Naive B cell (primary cell): ENCODE measurements at places on chromosomes 4 and X.

GRCh38 chrX:66638591-66639500 lies at the start of gene EDA2R:
EDA2R (minus strand) TSS chrX:66639078; CDS start chrX:66616020, 23,058 bp downstream.
- DNase-seq: peak; percentile 14

- no peak for DNase-seq
These were observed 22.0 kb downstream of the ARHGAP24 start for GRCh38 chr4:85496933-85497332.

DNA sequence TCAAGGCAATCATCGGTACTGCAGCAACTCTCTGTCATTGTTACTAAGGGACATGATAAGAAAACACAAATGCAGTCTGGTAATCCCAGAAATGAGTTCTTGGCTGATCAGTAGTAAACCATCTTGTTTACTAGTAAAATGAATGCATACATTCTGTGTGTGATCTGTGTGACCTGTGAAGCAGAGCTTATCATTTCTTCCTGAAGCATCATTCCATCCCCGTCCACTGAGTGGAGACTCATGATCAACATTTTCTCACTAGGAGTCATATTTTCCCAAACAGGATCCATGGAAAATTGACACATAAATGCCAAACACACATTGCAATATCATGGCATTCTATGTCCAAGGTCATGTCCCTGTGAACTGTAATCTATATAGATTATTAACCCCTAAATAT lies 226.1 kb downstream of the ANKRD50 start:
- DNase-seq: no peak

GRCh38 chr4:26197018-26197779 lies 123.6 kb upstream of the RBPJ start:
- no peak for DNase-seq

GRCh38 chr4:185542626-185543315 lies 7.5 kb upstream of the PDLIM3 start:
- DNase-seq: no peak

- DNase-seq: no peak
These were observed 78.8 kb upstream of the TMEM150C start for GRCh38 chr4:82640540-82640939.

DNA sequence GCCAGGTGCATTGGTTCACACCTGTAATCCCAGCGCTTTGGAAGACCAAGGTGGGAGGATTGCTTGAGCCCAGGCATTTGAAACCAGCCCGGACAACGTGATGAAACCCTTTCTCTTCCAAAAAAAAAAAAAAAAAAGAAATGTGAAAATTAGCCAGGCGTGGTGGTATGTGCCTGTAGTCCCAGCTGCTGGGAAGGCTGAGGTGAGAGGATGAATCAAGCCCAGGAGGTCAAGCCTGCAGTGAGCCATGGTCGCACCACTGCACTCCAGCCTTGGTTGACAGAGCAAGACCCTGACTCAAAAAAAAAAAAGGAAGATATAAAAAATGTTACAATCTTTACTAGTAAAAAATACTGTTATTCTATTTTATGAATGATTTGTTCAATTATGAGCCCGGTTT lies 5.9 kb downstream of the FAM199X start:
- no peak for DNase-seq

GRCh38 chrX:125295337-125295736 lies 24.3 kb upstream of the TEX13C start:
- no peak for DNase-seq

GRCh38 chrX:12378706-12379105 lies 240.4 kb downstream of the FRMPD4 start:
- no peak for DNase-seq

DNA sequence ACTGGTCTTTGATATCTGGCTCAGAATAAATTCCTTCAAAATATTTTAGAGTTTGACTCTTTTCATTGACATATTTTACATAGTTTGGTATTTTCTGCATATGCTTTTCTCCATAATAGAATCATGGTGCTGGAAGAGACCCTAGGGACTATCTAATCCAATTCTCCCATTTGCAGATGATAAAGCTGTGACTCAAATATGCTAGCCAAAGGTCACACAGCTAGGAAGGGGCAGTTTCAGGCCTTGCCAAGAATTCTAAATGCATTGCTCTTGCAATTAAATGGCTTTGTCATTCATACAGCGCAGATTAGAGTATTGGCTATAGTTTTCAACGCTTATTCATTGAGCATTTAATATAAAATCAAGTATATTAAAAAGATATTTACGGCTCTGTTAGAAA lies 374.1 kb upstream of the RASGEF1B start:
- no peak for DNase-seq

DNA sequence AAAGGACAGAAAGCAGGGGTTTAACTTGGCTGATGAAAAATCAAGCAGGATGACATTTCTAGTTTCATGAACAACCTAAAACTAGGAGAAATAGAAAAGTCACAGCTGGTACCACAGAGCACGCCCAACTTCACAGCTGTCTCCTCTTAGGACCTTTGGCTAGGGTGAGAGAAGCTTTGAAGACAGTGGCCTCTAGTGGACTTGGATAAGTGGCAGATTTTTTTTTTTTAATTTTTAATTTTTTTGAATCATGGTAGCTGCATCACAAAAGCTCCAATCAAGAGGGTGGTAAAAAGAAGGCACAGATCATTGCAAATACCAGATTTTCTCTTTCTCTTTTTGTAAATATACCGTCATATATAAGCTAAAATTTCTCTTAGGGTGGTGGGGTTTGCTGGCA lies 20.2 kb upstream of the MAP3K15 start:
- DNase-seq: no peak

- DNase-seq: no peak
These were observed 300.9 kb upstream of the CPEB2 start for GRCh38 chr4:14701389-14701788.

GRCh38 chrX:88244066-88244465 lies 503.0 kb upstream of the CPXCR1 start:
- no peak for DNase-seq

DNA sequence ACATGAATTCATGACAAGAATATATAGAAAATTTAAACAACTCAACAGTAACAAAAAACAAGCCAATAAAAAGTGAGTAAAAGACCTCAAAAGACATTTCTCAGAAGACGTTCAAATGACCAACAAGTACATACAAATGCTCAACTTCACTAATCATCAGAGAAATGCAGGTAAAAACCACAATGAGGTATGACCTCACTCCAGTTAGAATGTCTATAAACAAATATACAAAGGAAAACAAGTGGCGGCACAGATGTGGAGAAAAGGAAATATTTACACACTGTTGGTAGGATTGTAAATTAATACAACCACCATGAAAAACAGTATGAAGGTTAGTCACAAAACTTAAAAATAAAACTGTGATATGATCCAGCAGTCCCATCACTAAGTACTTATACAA lies 1033.1 kb downstream of the RAPGEF2 start:
- no peak for DNase-seq

DNA sequence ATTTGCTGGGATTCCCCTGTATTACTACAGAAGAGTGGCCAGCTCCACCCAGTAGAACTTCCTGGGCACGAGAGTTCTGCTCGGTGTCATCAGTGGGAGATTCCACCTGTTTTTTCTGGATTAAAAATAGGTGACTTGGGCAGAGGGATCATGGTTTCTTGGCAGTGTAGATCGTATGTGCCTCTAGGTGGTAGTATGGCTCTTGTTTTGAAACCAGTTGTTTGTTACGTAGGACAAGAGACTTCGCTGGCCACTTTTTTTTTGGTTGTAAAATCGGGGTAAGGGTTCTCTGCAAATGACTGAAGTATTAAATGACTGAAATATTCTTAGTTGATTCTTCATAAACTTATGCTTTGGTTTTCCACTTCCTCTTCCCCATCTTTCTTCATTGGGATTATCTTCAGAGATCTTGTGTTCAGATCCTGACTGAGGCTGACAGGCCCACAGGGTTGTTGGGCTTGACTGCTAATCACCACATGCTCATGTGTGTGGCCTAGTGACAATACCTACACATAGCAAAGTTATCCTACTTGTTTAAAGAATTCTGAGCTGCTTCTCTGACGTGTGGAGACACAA lies 43.8 kb upstream of the WDR1 start:
- DNase-seq: no peak

GRCh38 chr4:172011196-172011595 lies 198.0 kb downstream of the GALNTL6 start:
- no peak for DNase-seq

DNA sequence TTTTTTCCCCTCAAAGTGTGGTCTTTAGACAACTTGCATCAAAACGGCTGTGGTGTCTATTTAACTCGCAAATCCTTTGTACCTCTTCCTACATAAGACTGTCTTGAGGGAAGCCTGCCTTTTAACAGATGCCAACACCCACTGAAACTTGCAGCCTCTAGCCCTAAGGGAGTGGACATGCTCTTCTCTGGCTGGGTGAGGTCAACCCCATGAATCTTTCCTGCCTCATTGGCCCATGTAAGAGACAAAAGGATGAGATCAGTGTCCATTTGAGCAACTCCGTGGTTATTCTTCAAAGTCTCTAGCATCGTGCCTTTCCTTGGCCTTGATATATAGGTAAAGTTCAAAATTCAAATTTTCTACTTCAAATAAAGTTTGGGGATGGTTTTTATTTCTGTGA lies 134.7 kb downstream of the SHROOM3 start:
- DNase-seq: no peak

DNA sequence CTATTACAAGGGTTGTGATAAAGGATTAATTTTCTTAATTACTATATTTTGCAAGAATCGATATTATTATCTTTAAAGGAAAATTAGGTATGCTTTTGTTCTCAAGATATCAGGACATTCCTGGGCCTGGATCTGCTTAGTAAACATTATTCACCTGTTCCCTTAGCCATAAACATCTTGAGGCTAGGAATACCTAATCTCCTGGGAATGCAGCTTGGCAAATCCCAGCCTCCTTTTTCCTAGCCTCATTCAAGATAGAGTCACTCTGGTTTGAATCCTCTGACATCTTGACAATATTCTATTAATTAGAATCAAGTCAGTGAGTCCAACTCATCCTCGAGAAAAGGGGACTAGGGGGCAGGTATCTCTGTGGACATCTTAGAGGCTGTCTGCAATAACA lies 327.1 kb downstream of the STIM2 start:
- DNase-seq: no peak

DNA sequence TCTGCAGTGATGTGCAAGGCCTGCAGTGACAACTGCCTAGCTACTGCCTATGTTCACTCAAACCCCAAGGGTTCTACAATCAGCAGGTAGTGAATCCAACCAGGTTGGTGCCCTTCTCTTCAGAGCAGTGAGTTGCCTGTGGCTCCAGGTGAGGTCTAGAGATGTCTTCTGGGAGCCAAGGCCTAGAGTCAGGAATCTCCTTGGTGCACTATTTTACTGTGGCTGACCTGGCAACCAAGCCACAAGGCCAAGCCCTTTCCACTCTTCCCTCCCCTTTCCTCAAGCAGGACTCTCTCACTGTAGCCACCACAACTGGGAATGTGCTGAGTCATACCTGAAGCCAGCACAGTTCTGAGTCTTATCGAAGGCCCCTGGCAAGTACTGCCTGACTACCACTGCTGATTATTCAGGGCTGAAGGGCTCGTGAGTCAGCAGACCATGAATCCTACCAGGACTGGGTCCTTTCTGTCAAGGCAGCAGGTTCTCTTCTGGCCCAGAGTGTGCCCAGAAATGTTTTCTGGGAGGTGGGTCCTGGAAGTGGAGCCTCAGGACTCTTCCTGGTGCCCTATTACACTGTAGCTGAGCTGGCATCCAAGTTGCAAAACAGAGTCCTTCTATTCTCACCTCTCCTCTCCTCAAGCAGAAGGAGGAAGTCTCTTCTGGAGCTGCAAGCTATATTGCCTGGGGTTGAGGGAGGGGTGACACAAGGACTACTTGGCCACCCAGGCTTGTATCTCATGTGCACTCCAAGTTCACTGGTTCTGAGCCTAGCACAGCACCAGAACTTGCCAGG lies 111.6 kb downstream of the BTC start:
- DNase-seq: no peak

GRCh38 chr4:103111598-103111997 lies 12.0 kb upstream of the BDH2 start:
- no peak for DNase-seq

DNA sequence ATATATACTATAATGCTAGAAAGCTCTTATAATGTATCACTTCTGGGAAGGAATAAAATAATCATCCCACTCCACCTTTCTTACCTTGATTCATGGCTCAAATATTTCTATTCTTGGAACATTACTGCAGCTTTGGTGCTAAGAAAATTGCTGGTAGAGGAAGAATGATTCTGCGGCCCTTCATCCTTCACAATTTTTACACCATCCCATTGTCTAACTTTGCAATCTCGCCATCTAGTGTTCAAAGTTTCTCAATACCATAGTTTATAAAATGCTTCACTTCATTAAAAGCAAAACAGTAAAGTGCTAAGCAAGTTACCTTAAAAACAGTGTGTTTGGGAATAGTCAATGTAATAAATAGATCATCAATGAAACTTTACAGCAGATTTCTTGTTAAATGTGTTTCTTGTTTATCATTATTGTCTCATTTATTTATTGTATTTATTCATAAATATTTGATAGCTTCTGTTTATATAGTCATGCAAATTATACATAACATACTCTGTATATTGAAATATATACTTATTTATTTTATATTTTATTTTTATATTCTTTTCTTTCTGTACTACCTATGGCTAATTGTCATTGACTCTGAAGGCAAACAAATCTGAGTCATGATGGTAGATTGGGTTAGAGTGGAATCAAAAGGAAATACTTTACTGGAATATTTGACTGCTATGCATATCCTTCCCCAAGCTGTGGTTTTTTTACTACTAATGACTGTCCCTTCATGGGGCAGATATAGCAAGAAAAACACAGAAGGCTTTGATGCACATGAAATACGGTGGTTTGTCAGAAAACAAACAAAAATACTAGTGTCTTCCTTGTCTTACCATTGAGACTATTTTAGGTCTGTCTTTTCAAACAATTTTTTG lies 390.7 kb downstream of the MAPK10 start:
- peak; percentile 28 for DNase-seq

GRCh38 chrX:118536204-118536603 lies 40.6 kb downstream of the DOCK11 start:
- DNase-seq: no peak

DNA sequence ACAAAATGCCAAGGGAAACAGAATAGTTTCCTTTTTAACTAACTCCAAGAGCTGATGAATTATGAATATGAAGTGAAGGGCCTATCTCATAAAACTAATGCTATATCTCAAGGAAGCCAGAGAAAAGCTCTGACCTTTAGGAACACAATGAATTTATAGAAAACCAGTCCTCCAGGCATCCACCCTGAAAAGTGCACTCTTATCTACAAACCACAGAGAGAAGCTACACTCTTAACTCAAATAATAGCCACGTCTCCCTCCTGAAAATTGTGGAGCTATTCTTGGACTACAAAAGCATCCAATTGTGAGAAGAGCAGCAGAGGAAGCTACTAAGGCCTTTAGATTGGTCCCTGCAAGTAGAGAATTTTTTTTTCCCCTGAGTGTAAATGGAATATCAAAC lies 253.9 kb downstream of the IL15 start:
- no peak for DNase-seq

DNA sequence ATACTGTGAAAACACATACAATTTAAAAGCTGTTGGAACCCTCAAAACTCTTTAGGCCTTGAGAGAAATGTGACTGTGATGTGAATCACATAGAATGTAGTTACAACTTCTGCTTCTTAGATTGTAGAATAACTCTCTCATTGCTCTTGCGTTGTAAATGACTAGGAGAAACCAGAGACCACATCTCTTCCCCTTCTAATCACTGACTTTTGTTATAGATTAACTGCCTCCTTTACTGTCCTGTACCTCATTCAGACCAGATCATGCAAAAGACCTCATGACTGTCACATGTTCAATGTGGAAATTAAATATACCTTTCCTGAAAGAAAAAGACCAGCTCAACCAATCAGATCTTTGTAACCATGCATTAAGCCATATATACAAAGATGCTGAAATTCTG lies 43.2 kb upstream of the NEIL3 start:
- no peak for DNase-seq

GRCh38 chr4:43360296-43360695 lies 467.8 kb downstream of the GRXCR1 start:
- no peak for DNase-seq
